ENCODE measurements at places on chromosomes 3 and 15.

DNA sequence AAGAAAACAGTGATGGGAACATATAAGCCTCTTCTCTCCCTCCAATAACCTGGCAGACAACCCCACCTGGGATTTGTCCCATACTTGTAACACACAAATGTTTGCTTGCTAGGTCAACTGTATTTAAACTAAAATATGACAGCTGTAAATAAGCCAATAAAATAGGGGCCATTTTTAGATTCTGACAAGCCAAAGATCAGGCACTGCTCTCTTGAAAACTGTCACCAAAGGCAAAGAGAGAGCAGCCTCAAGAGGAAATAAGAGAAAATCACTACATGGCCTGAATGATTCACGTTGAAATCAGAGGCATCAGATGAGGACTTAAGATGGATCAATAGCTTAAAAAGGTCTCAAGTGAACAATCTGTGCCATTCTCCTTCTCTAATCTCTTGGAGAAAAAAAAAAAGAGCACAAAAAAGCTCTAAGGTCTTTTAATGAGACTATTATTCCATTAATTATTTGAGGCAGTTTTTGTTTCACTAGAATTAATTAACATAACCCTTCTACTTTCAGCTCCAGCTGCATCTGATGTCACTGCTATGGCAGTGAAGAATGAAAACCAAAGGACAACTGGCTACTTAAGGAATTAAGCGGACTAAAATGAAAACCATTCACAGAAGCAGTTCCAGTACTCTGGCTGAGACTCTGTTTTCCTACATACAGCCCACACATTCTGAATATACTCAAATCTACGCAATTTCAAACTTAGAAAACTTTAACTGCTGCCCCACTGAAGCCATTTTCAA is 19.0 kb downstream of the MYO5A start:
- DNase-seq, result no peak

DNA sequence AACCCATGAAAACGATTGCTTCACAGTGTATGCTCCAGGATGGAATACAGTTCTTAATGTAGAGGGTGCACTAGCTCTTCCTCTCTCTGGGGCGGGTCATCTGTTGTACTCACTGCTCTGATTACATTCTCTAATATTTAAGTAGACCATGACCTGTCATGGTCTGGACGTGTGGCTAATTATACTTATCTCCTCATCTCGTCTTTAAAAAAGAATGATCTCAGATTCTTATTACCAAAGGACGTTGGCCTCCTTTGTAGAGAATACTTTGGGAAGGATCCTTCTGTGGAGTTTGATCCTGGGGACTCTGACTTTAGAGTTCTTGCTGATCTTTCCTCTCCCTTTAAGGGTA is 48.4 kb upstream of the TRAK1 start:
- DNase-seq, result no peak

GRCh38 chr3:137163241-137163871 is 205.6 kb downstream of the IL20RB start:
- DNase-seq, result no peak

DNA sequence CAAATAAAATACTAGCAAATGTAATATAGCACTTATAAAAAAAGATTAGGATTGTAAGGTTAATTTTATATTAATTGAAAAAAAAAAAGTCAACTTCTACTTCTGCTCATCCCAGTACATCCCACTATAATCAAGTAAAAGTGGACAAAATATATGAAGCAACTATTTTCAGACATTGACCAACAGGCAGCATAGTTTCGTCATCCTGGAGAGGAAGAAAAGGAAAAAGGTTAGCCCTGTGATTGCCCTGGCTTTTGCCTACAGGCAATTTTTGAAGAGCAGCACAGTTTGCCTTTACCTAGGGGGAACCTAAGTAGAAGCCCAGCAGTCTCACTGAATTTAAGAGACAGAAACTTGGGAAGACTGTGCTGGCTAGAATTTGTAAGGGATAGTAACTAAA is 52.2 kb upstream of the ACTC1 start:
- DNase-seq, result no peak

Data from stimulated activated CD4-positive, alpha-beta T cell treated with anti-CD3 and anti-CD28 coated beads, Interleukin-15, amount 100 ng/mL, for 24 hours (primary cell).